ENCODE measurements at places on chromosomes 5 and 9.

DNA sequence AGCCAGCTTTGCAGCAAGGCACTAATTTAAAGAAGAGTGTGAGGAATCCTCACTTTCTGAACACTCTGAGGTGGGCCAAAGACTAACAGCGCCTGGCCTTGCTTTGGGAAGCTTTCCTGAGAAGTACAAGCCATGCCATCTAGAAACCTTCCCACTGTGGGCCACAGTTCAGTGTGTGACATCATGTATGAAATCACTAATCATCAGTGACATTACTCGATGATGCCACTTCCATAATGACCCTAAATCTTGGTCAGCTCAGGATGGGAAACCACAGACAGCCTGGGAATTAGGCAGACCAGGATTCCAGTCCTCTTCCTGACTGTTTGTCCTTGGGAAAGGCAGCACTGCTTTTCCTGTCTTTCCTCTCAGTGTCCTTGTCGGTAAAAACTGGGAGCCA is 54.2 kb upstream of the HSPA9 start:
- DNase-seq = no peak

DNA sequence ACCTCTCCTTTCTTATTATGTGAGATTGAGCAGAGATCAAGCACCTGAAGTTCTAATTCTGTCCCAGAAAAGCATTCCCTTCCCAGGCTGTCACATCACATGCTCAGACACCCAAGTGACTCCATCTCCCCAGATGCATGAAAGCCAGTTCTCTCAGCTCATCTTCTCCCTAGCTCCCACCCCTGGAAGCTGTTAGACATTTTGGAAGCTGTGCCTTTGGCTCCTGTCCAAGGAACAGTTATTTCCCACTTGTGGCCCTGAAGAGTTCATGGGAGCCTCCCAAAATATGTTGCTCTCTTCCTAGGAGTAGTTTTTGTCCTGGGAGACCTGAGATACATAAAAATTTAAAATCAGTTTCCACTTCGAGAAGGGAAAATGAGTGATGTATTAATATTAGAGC is 161.4 kb upstream of the GAS1 start:
- DNase-seq = no peak

DNA sequence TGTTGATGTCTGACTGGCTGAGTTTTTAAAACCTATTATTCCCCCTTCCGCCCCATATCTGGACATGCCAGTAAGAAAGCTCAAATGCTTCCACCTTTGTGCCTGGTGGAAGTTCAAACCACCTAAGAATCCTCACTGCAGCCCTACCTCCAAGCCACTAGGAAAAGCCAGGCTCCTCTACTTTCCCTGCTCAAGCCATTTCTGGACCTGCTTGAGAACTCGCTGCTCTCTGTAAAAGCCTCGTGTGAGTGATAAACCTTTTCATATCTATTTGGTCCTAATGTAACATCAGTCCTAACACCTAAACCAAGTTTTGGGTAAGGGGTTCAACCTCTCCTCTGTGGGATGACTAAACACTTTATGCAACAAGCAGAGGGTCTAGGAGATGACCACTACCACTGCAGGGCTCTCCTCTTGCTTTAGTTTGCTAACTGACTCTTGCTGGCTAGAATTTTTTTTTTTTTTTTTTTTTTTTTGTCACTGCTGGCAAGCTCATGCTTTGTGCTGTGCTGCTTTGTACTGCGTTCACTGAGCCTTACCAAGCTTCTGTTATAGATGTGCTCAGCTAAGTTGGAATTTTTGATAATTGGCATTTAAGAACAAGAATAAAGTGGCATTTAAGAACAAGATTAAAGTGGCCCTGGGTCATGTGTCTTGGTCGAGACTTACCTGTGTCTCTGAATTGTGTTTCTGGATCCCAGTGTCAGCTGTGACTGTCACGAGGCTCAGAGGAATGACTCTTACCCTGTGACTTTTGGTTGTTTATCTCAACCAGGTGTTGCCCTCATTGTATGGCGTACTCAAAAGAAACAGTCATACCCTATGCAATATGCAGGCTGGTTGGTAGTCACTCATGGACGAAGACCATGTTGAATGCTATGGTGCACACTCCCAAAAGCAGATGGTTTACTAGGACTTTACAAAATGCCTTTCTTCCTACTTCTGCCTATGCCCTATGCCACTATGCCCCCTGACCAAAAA is 19.5 kb downstream of the TRIM32 start:
- DNase-seq = no peak

GRCh38 chr5:38681029-38681706 is 124.7 kb upstream of the LIFR start:
- DNase-seq = no peak

DNA sequence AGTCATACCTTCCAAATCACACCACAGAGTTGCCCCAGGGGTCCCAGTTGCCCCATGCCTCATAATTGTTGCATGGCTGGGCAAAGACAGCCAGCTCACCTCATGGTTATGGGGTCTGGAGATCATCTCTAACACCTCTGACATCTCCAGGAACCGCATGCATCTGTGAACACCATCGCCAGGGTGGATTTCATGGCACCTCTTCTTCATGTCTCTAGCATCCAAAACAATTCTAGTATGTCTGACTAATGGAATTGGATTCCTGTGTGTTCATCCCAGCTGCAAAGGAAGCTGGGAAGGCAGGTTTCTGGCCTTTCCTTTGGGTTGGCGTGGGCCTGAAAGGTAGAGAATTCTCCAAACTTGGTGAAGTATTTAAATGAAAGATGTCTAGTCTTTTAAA is 122.3 kb upstream of the ABCA1 start:
- DNase-seq = no peak

GRCh38 chr9:89309608-89310474 is 1.2 kb upstream of the CKS2 start:
- no peak for DNase-seq

GRCh38 chr9:70404261-70404660 is 10.2 kb downstream of the KLF9 start:
- no peak for DNase-seq

DNA sequence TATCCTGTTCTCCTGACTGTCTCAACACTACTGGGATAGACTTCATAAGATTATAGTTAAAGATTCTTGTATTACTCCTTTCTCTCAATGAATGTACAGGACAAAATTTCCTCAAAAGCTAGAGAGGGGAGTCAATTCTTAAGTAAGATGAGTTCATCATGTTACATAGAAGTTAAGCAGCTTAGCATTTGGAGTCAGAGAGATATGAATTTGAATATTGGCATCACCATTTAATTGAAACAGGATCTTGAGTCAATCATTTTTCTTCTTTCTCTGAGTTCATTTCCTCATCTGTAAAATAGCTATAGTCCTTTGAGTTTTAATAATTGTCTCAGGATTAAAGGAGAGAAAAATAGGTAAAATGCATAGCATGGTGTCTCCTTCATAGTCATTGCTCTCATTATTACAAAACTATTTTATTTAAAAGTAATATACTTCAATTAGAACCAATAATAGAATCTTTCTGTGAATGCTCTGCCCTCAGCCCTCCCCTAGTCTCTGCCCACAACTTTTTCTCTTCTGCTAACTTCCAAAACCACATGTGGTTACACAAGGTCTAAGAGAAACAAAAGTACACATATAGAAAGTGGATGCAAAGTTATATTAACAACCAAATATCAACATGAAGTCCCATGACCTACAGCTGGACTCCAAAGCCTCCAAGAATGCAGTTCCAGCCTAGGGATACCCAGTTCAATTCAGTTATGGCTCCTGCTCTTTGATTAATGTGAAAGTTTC is 265.6 kb downstream of the TLE1 start:
- no peak for DNase-seq

GRCh38 chr9:87089929-87090328 is 142.6 kb upstream of the GAS1 start:
- no peak for DNase-seq

DNA sequence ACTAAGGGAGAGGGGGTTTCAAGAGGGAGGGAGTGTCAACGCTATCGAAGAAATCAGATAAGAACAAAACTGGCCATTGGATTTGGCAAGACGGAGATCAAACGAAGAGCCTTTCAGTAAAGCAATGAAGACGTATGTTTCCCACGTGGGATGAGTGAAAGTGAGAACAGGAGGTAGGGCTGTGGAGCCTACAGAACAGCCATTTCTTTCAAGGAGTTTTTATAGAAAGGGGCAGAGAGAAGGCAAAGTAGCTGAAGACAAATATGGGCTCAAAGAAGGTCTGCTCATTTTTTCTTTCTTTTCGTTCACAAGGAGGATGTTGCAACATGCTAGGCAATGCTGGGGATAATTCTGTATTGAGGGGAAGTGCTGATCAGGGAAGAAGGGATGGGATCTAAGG is 98.3 kb downstream of the SUSD1 start:
- no peak for DNase-seq

DNA sequence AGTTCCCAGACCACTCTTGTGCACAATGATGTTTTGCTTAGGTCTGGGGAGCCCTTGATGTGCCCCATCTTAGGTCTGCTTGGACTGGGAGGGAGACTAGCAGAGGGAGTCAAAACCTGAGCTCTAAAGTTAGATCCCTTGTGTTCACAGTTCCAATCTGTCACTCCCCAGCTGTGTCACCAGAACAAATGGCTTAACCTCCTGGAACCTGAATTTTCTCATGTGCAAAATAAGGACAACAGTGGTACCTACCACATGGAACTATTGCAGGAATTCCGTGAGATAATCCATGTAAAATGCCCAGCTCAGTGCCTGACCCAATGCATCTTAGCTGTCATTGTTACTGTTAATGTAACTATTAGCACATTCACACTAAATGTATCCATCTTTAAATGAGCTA is 45.5 kb downstream of the GALNT10 start:
- DNase-seq = no peak

- DNase-seq = no peak
These were observed 40.4 kb downstream of the ABLIM3 start for GRCh38 chr5:149181732-149182131.

DNA sequence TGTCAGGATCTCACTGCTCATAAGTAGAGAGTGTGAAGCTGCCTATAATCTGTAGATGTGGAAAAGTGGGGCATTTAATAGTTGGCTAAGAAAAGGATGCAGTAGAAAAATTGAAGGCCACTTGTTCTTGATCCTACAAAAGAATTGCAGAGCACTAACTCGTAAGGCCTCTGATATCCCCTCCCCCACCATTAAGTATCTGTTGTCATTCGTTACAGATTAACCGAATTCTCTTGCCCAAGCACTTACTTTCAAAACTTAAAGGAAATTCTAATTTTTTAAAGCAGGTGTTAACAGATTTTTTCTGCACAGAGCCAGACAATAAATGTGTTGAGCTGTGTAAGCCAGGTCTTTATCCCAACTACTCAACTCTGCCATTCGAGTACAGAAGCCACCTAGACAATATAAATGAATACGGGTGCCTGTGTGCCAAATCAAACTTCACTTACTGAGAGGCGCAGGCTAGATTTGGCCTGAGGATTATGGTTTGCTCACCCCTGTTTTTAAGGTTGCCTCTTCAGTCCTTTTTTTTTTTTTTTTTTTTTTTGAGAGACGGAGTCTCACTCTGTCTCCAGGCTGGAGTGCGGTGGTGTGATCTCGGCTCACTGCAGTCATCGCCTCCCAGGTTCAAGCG is 234.8 kb downstream of the RFK start:
- no peak for DNase-seq

DNA sequence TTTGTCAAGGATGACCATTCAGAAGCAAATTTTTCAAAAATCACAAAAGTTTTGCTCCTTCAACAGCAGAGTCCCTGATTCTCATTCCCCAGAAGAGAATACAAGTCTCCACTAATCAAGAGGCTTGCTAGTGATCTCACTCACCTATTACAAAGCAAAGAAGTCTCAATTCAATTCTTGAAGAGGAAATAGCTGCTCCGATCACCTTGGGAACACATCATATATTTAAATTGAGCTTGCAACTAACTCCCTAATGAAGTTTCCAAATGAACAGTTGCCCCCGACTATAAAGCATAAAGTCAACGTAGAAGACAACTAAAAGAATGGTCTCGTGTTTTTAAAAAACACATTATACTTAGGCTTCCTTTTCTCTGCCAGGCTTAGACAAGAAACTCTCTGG is 1.6 kb downstream of the LIFR start:
- DNase-seq = no peak

DNA sequence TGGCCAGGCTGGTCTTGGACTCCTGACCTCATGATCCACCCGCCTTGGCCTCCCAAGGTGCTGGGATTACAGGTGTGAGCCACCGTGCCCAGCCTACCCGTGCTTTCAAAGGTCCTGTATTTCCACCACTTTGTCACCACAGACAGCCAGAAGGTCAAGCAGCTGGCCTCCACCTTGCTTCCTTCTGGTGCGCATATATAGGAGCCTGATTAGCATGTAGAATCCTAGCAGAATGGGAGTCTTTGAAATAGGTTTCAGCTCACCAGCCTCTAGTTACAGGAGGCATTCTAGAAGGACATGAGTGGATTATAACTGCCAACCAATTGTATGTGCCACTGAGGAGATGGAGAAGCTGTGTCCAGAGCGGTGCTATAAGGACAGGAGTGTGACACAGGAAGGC is 18.9 kb downstream of the POLR1E start:
- DNase-seq = no peak

DNA sequence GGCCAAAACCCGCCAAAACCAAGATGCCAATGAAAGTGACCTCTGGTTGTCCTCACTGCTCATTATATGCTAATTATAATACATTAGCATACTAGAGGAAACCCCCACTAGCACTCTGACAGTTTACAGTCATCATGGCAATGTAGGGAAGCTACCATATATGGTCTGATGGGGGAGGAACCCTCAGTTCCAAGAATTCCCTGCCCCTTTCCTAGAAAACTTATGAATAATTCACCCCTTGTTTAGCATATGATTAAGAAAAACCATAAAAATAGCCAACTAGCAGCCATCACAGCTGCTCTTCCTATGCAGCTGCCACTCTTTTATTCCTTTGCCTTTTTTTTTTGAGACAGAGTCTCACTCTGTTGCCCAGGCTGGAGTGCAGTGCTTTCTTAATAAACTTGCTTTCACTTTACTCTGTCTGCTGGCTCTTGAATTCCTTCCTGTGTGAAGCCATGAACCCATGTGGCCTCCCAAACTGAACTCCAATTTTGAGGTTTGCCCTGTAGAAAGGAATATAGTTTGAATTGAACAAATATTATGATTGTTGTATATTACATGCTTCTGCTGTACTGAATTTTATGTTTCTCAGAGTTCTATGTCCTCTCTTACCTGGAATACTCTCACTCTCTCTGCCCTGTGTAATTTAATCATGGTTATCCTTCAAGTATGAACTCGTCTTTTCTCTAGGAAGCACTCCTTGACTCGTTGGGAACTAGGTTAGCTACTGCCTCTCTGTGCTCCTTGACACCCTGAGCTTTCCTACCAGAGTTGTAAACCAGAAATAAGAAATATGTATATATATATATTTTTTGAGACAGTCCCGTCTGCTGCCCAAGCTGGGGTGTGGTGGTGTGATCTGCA is 59.8 kb downstream of the KIAA1958 start:
- DNase-seq = no peak

GRCh38 chr5:127924606-127925005 is 159.0 kb upstream of the SLC12A2 start:
- DNase-seq = no peak
